ENCODE measurements at places on chromosomes 6 and 20. TPM values are rescaled to one million over a fixed set of nuclear protein-coding genes. Genes with fewer than 3 reads are reported as not detected.

Gene OPRL1
- 2.2 TPM for total RNA-seq

Gene TAGAP
- not detected for total RNA-seq

Gene SLC22A16
- total RNA-seq, result not detected

Gene KIAA1755
- total RNA-seq, result 3.3 TPM

Gene LAMA4
- total RNA-seq, result 569 TPM

Gene TRAPPC3L
- total RNA-seq, result 0.09 TPM

Gene PDE7B
- 43.3 TPM for total RNA-seq

Gene SCAF8
- 16.5 TPM for total RNA-seq

Gene LINC00237
- total RNA-seq, result not detected

Gene MYT1
- total RNA-seq, result not detected

Gene PGC
- total RNA-seq, result not detected

Gene EYA4
- total RNA-seq, result 13.1 TPM

Gene FOXP4
- total RNA-seq, result 1.1 TPM

Gene COL9A1
- total RNA-seq, result not detected

Gene PAK1IP1
- total RNA-seq, result 10.7 TPM

Gene PLCB1
- total RNA-seq, result 24.9 TPM

Gene CCR6
- not detected for total RNA-seq

Gene SLCO4A1
- total RNA-seq, result 0.32 TPM

Gene VSTM2L
- 0.32 TPM for total RNA-seq

Gene CLPSL1
- total RNA-seq, result not detected

Gene TSBP1
- total RNA-seq, result not detected

Measured in bronchial smooth muscle cell (primary cell).